Fibroblast of lung (primary cell): ENCODE measurements at places on chromosomes 1 and 21. TPM values are rescaled to one million over a fixed set of nuclear protein-coding genes. Genes with fewer than 3 reads are reported as not detected.

GRCh38 chr1:77545970-77546369, 136.5 kb downstream of the ZZZ3 start:
- no peaks in the 10 kb centered on the region for H3K36me3 ChIP-seq
- H3K4me1 ChIP-seq = peaks cover 4% of the 10 kb centered on the region
- H3K4me3 ChIP-seq = no peak overlapping the region
- no peak overlapping the region for H3K27ac ChIP-seq
- H3K27me3 ChIP-seq = no peaks in the 10 kb centered on the region

DNA sequence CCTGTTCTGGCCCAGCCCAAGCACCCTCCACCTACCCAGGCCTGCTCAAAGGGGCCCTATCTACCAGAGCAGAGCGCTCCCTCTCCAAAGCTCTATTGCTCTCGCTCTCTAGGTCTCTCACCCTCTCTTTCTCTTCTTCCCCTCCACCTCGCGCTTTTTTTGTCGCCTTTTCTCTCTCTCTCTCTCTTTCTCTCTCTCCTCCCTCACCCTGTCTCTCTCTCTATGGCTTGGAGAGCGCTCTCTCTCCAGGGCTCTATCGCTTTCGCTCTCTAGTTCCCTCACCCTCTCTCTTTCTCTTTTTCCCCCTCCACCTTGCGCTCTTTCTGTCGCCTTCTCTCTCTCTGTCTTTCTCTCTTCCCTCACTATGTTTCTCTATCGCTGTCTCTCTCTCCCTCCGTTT, 3.4 kb upstream of the ZNF678 start:
- DNase-seq = no peak
- H3K27ac ChIP-seq = no peak overlapping the region
- H3K27me3 ChIP-seq = no peaks in the 10 kb centered on the region
- H3K4me1 ChIP-seq = no peaks in the 10 kb centered on the region

- no peaks in the 10 kb centered on the region for H3K27me3 ChIP-seq
- H3K36me3 ChIP-seq = no peaks in the 10 kb centered on the region
- H3K4me3 ChIP-seq = no peak overlapping the region
These were observed 11.9 kb downstream of the PDE4B start for GRCh38 chr1:65804584-65804983.

Gene UQCRHL
- 1.3 and 2.7 TPM in 2 replicates for polyA plus RNA-seq

Gene TAS1R1
- 0.05 and 0.10 TPM in 2 replicates for polyA plus RNA-seq

Gene EXTL1
- polyA plus RNA-seq = 0.14 and 0.39 TPM in 2 replicates

Gene OLIG2
- polyA plus RNA-seq = not detected in 2 replicates
